ENCODE measurements at places on chromosomes 3 and 15.
A peak's percentile ranks its signal among the peaks of the same experiment; 100 is the strongest.

DNA sequence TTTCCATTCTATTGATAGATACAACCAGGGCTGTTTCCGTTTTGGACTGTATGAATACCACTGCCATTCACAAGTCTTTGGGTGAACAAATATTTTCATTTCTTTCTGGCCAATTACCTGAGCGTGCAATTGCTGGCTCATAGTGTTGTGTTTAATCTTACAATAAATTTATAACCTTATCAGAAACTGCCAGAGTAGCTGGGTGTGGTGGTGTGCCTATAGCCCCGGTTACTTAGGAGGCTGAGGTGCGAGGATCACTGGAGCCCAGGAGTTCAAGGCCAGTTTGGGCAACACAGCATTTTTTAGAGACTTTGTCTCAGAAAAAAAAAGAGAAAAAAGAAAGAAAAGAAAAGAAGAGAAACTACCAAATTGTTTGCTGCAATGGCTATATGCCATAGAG lies 5.4 kb upstream of the SLC6A6 start:
- DNase-seq: no peak

DNA sequence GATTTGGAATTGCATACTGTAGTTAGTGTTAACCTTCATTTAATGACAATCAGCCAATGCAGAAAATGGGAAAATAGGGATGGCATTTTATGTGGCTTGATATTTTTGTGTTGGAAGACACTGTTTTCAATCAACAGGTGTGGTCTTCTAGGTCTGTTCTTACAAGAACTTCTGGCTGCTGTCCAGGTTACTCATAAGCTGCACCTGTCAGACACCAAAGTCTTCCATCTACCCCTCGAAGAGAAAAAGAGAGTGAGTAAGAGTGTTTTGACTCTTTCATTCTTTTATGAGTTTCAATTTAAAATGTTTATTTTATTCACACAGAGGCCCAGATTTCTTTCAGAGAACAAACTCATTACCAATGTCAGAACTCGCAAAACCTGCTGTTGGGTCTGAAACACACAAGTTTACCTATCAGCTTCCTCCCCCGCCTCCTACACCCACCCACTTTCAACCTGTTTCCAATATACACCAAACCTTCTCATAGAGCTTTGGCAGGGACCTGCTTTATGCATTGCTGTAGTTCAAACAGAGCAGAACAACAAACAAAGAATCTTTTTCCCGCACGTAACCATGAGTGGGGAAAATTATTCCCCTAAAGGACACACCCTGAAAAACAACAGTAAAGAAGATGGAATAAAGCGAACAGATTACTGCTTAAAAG lies 767.7 kb upstream of the ALCAM start:
- no peak for DNase-seq

GRCh38 chr3:130516645-130517512 lies at the start of gene COL6A6:
Gene COL6A6, plus strand, starts transcription at chr3:130517177. Its CDS starts 43,188 bp downstream, at chr3:130560365.
- no peak for DNase-seq

GRCh38 chr3:129563850-129564535 lies 21.0 kb downstream of the H1-8 start:
- no peak for DNase-seq

DNA sequence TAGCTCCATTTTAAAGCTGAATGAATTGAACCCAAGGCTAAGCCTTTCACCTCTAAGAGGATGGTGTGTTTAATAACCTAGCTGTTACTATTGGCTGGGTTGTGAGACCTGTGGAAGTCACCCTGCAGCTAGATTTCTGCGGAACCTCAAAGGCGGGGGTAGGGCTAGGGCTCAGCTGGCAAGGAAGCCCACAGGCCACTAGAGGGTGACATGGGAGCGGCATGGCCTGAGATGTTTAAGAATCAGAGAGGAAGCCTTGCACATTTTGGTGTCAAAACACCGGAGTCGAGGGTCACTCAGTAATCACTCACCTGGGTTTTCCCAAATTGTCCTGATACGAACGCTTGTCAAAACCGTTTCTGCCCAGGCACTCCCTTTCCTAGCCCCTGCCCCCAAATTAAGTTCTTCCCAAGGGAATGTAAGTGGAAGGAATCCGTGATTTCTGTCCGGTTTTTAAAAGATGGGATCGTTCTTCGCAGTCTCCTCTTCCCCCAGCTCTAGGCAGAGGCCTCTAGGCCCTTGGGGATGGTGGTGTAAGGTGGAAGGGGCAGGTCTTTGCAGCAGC lies 3.8 kb upstream of the ACAD9 start:
- peak; percentile 35 for DNase-seq

DNA sequence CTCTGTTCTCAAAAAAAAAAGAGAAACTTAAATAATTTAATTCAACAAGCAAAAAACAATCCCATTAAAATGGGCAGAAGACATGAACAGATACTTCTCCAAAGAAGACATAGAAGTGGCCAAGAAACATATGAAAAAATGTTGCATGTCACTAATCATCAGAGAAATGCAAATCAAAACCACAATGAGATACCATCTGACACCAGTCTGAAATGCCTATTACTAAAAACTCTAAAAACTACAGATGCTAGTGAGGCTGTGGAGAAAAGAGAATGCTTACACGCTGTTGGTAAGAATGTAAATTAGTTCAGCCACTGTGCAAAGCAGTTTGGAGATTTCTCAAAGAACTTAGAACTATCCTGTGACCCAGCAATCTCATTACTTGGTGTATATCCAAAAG lies 382.9 kb downstream of the OTOL1 start:
- no peak for DNase-seq

DNA sequence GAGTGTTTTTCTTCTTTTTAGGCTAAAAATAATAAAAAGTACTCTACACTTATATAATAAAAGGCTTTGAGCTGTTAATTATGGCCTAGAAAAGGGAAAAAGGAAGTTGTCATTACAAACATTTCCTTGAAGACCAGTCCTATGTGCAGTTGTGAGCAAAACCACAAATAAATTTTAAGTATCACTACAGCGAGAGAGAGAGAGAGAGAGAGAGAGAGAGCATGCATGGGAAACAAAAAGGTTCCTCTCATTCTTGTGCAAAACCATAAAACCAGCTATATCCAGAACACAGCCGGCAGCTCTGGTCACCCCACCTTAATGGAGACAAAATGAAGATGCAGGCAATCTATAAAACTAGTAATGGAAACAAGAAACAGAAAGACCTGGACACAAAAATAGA lies 33.6 kb downstream of the HEG1 start:
- no peak for DNase-seq

DNA sequence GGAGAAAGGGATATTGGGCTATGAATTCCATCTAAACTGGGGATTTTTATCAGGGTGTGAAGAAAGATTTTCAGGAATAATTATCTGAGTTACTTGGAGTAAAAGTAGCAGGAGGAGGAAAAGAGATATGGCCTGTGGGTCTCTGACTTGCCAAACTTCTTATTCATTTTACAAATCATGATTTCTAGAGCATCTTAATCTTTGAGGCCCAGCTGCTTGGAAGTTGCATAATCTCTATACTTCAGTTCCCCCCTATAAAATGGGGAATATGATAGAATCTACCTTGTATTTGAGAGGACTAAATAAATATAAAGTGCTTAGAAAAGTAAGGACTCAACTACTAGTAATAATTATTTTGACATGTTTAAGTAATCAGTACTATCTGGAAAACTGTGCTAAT lies 11.0 kb upstream of the GABPB1 start:
- DNase-seq: no peak

- no peak for DNase-seq
Observed at GRCh38 chr3:160945336-160945735, 159.8 kb downstream of the B3GALNT1 start.

DNA sequence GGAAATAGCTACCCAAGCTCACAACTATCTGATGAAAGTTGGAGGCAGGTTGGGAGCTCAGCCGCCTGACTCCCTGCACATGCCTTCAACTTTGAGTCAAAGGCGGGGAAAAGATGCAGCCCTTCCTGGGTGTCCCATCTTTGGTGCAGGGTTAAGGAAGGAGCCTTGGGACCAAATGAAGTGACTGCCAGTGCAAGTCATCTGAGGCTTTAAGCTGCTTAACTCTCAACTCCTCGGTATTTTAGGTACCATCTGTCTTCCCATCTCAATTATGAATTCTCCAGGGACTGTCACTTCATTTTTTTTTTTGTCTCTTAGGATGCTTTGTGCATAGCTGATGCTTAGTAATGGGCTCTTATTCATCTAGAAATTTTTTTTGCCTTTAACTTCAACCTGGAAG lies 408.8 kb upstream of the C2CD4B start:
- DNase-seq: no peak

- no peak for DNase-seq
Observed at GRCh38 chr15:71015342-71015741, 99.9 kb upstream of the THSD4 start.

- peak; percentile 74 for DNase-seq
Observed at GRCh38 chr15:75801859-75802593, 41.2 kb upstream of the UBE2Q2 start.

DNA sequence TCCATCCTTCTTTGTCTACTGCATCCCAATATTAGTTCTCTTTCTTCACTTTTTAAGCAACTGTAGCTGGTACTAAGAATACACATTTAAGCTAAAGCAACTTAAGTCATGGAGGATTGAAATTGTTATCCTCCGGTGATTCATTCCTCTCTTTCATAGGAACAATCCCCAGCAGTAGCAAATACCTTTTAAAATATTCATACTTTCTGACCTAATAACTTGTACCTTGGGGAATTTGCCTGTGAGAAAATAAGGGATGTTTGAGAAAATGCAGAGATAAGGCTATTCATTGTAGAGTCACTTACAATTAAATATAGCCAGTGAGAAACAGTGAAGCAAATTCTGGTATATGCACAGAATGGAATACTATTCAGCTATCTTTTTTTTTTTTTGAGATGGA lies 66.0 kb downstream of the VPS13C start:
- DNase-seq: no peak

- DNase-seq: no peak
Observed at GRCh38 chr3:4773583-4773982, 205.7 kb upstream of the BHLHE40 start.

GRCh38 chr3:135364676-135365075 lies 569.6 kb downstream of the EPHB1 start:
- no peak for DNase-seq

- DNase-seq: no peak
Observed at GRCh38 chr3:11335056-11335608, 62.9 kb downstream of the ATG7 start.

GRCh38 chr3:53645754-53646153 lies 151.3 kb downstream of the CACNA1D start:
- DNase-seq: no peak

GRCh38 chr3:78101384-78101783 lies 1061.5 kb downstream of the ROBO2 start:
- DNase-seq: no peak

DNA sequence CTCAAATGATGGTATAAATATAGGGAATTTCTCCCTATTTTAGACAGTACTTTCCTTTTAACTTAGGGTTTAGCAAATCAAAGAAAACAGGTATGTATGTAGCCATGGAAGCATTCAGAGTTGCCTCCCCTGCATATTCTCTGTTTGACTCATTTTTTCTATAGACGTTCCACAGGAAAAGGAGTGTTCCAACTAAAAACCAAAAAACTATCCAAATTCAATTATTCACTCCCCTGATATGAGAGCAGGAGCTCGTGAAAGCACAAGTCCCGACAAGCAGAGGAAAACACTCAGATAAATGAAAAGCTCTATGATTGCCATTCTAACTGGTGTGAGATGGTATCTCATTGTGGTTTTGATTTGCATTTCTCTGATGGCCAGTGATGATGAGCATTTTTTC lies 119.5 kb downstream of the FRMD5 start:
- no peak for DNase-seq

- no peak for DNase-seq
Observed at GRCh38 chr15:40330368-40330836, 6.9 kb downstream of the INAFM2 start.

DNA sequence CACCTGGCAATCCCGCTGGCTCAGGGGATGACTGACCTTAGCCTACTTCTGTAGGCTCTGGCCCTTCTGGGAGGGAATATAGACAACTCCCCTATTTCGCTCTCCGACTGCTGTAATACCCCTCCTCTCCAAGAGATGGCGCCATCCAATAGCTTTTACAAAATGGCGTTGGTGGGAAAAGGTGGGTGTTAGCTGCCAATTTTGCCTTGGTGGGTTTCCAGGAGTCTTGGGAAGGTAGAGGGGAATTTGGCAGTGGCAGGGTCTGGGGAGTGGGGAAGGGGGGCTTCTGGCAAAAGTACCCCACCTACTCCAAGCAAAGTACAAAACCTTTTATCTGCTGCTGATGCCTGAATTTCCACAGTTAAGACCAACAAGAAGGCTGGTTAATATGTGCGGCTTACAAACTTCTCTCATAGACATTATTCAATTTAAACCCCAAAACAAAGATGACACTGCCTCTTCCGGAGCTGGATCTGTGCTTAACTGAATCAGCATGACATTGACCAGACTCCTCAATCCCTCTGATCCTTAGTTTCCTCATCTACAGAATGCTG lies 62.1 kb downstream of the RASGRF1 start:
- DNase-seq: peak; percentile 40

DNA sequence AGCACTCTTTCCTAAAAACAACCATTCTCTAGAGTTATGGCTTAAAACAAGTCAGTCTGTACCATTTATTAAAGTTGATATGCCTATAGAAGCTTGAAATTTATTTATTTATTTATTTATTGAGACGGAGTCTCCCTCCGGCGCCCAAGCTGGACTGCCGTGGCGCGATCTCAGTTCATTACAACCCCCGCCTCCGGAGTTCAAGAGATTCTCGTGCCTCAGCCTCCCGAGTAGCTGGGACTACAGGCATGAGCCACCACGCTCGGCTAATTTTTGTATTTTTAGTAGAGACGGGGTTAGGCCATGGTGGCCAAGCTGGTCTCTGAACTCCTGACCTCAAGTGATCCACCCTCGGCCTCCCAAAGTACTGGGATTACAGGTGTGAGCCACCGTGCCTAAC lies 1.5 kb upstream of the TTC14 start:
- DNase-seq: no peak

GRCh38 chr3:153166206-153166605 lies 4.2 kb downstream of the RAP2B start:
- no peak for DNase-seq

DNA sequence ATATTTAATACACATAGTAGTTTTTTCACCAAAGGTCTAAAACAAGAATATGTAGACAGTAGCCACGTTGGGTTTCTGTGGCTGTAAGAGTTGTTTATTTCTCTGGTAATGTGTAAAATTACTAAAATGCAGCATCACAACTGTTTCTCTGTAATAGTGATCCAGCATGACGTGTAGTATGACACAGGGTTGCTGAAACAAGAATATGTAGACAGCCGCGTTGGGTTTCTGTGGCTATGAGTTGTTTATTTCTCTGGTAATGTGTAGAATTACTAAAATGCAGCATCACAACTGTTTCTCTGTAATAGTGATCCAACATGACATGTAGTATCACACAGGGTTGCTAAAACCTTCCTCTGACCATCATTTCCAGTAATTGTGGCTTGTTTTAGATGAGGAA lies 153.6 kb upstream of the ZNF717 start:
- DNase-seq: no peak
